ENCODE measurements at places on chromosomes 13 and 19. TPM values are rescaled to one million over a fixed set of nuclear protein-coding genes. Genes with fewer than 3 reads are reported as not detected.
A peak's percentile ranks its signal among the peaks of the same experiment; 100 is the strongest.

- no peak overlapping the region for H3K27ac ChIP-seq
- H3K4me3 ChIP-seq, result peak overlapping the region; percentile 70
- no peaks in the 10 kb centered on the region for H3K36me3 ChIP-seq
- H3K27me3 ChIP-seq, result peaks cover 25% of the 10 kb centered on the region
- DNase-seq, result peak; percentile 67
Measured at GRCh38 chr13:91174886-91175501, 172.5 kb upstream of the MIR17HG start.

GRCh38 chr13:81738364-81738763 is 1397.4 kb upstream of the SPRY2 start:
- peaks cover 16% of the 10 kb centered on the region for H3K36me3 ChIP-seq
- H3K4me3 ChIP-seq, result no peak overlapping the region
- H3K4me1 ChIP-seq, result peaks cover 2% of the 10 kb centered on the region
- H3K27ac ChIP-seq, result no peak overlapping the region
- no peak for DNase-seq

- H3K4me1 ChIP-seq, result peaks cover 3% of the 10 kb centered on the region
- no peak overlapping the region for H3K4me3 ChIP-seq
- H3K27ac ChIP-seq, result no peak overlapping the region
- DNase-seq, result no peak
Measured at GRCh38 chr19:48862827-48863226, 5.6 kb downstream of the PLEKHA4 start.

- no peak overlapping the region for H3K4me3 ChIP-seq
- DNase-seq, result no peak
- H3K27me3 ChIP-seq, result no peaks in the 10 kb centered on the region
- peaks cover 56% of the 10 kb centered on the region for H3K36me3 ChIP-seq
- H3K27ac ChIP-seq, result no peak overlapping the region
- no peaks in the 10 kb centered on the region for H3K4me1 ChIP-seq
Measured at GRCh38 chr13:21405309-21405708, 53.8 kb downstream of the ZDHHC20 start.

- H3K27me3 ChIP-seq, result no peaks in the 10 kb centered on the region
- no peaks in the 10 kb centered on the region for H3K36me3 ChIP-seq
Measured at GRCh38 chr13:39580881-39581575, 22.0 kb downstream of the LHFPL6 start.

The COL5A3 gene
- 0.04 TPM for total RNA-seq

The MADCAM1 gene
- total RNA-seq, result 2.6 TPM

The SIGLEC11 gene
- total RNA-seq, result not detected

The RASIP1 gene
- total RNA-seq, result 5.2 TPM
